NCI-H524 treated with DMSO at 0.1 percent for 48 hours (cell line): ENCODE measurements at places on chromosomes 1 and 21.

- DNase-seq, result no peak
Observed at GRCh38 chr1:241600496-241600901, 39.7 kb downstream of the CHML start.

DNA sequence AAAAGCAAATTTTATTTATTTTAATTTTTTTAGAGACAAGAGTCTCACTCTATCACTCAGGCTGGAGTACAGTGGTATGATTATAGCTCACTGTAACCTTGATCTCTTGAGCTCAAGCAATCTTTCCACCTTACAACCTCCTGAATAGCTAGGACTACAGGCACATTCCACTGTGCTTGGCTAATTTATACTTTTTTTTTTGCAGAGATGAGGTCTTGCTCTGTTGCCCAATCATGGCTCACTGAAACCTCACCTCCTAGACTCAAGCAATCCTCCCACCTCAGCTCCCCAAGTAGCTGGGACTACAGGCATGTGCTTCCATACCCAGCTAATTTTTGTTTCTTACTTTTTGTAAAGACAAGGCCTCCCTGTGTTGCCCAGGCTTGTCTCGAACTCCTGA, 49.5 kb downstream of the DR1 start:
- DNase-seq, result no peak

DNA sequence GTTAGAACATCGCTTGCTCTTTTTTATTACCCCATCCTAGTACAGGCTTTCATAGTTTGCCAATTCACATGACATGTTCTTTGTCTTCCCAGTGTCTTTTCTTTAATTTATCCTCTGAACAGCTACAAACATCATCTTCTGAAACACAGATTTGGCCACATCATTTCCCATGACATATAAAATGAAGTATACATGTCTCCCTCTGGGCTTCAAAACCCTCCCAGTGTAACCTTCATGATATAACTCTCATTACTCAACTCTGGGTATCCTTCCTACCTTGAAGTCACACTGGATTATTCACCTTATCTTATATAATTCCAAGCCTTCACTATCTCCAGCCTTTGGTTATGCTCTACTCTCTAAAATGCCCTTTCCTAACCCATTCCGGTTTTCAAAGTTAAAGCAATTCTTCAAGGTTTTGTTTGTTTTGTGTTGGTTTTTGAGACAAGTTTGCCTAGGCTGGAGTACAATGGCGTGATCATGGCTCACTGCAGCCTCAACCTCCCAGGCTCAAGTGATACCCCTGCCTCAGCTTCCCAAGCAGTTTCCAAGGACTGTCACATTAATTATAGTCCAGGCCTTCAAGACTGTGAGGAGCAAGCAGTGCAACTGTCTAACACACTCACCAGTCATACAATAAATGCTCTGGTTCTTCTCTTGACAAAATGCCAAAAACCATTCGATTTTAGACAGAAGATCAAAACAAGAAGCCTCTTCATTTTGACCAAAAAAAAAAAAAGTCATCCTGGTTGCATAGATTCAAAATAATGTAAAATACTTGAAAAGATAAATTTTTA, 5.8 kb downstream of the RGS1 start:
- DNase-seq, result no peak

DNA sequence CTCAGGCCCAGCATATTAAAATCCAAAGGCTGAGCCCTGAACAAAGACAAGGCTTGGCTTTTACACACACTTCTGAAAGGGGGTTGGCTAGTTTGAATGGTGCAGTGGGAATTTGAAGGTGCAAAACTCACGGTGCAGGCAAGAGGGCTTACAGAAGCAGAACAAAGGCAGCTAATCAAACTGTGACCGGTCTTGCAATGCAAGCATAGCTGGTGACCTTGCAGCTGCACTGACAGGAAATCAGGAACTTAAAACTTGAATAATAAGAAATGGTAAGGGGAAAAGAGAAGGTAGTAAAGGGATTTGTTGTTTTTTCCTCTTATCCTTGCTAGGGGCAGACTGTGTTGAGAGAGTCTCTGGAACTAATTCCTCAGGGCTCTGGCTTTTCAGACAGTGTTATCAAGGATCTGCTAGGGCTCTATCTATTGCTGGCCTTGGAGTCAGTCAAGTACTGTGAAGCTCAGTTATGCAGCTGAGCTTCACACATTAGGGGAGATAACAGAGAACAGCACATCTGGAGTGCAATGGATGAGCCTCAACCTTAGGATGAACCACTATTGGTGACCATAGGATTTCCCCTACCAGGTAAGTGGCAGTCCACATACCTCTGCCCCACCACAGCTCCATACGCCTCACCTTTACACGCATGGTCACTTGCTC, 97.6 kb downstream of the PPIAL4G start:
- no peak for DNase-seq

GRCh38 chr21:36162631-36163030, 6.0 kb downstream of the DOP1B start:
- DNase-seq, result no peak

GRCh38 chr1:49333906-49334305, 557.2 kb upstream of the BEND5 start:
- no peak for DNase-seq

DNA sequence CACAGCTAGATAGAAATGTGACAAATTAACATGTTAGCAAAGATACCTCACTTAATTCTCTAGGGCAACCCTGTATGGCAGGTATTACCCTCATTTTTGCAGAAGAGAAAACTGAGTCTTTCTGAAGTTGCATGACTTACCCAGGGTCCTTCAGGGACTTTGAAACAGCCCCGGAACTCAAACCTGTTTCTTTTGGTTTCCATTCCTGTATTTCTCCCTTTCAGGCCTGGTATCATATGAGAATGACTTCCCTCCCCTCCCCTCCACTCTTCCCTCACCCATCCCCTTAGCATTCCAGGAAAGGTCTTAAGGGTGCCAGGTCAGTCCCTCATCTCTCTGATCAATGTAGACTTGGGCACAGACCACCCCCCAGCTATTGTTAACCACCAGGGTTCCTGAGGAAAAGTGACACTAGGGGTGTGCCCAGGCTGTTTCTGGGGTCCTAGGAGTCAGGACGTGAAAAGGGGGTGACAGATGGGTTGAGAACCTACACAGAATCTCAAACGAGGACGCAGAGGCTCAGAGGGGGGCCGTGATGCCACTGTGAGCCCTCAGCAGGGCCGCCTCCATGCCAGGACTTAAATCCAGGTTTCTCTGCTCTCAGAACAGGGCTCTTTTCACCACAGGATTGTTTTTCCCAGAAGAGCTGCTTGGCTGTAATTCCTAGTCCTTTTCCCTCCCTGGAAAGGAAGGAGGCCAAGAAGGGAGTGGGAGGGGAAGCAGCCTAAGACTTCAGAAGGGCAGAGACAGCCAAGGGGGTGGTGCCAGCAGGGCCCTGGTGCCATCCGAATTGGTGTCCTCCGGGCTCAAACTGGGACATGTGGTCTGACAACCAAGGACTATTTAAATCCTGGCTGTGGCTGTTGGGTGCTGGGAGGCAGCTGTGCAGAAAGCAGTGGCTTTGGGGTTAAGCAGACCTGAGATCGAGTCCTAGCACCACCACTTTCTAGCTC, 2.1 kb upstream of the WASF2 start:
- no peak for DNase-seq

DNA sequence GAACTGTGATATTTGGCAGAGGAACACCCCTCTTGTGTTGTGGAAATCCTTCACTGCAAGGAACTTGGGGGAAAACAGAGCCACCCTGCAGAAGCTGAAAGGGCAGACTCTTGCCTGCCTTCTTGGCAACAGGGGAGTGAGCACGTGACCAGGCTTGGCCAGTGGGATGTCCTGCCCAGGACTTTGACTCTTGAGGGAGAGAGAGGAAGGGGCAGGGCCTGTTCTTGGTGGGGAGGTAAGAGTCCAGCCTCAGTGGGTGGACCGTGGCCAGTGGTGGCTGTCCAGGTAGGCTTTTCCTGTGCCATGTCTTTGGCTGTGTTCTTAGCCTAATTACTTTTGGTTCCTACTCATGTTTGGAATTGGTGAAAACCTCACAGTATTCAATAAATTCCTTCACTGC, 8.6 kb upstream of the AK2 start:
- no peak for DNase-seq

- no peak for DNase-seq
Observed at GRCh38 chr1:66770694-66771093, 18.4 kb downstream of the DYNLT5 start.

GRCh38 chr21:25858325-25858724, 123.6 kb downstream of the GABPA start:
- DNase-seq, result no peak

DNA sequence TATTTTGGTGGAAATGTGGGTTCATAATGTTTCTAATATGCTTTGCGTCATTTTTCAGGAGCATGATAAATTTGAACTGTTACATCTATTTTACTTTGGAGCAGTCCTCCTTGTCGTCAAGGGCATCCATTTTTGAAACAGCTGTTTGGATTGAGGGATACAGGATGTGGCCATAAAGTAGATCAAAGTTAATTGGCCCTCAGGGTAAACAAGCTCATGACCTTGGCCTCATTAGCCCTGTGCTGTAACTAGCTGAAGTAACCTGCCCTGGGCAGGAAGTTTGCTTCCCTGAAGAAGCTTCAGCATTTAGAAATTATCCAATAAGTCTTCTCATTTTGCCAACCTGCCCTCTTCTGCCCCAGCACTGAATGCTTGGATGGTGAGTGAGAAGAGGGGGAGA, 24.8 kb upstream of the RGL1 start:
- DNase-seq, result no peak

DNA sequence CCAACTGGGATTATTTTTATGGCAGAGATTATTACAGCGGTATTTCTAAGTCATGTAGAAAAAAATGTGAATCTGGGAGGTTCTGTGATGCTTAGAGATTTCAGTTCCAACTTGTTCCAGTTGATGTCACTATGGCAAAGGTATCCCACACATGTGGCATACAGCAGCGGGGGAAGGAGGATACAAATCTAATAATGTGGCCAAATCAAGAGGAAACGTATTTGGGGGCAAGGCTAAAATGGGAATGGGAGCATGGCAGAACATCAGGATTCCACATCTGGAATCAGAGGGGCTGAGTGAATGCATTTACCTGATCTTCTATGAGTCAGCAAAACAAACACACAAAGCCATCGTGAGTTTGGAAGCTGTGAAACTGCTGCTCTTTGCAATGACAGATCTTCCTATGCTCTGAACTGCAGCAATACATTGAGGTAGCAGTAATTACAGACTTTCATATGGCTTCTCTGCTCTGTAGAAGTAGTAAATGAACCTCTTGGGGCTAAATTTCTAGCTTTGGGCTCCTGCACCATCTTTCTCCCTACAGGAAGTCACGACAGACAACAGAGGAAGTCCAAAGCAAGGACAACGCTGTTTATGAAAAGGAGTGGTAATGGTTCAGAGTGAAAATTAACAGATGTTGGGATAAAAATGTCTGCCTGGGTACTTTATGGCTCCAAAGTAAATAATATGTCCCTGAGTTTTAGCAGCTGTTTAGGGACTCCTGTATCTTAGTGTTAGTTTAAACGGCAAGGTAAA, 55.5 kb downstream of the GABPA start:
- peak; percentile 48 for DNase-seq

- DNase-seq, result no peak
Observed at GRCh38 chr1:240806200-240806745, 194.3 kb upstream of the GREM2 start.

DNA sequence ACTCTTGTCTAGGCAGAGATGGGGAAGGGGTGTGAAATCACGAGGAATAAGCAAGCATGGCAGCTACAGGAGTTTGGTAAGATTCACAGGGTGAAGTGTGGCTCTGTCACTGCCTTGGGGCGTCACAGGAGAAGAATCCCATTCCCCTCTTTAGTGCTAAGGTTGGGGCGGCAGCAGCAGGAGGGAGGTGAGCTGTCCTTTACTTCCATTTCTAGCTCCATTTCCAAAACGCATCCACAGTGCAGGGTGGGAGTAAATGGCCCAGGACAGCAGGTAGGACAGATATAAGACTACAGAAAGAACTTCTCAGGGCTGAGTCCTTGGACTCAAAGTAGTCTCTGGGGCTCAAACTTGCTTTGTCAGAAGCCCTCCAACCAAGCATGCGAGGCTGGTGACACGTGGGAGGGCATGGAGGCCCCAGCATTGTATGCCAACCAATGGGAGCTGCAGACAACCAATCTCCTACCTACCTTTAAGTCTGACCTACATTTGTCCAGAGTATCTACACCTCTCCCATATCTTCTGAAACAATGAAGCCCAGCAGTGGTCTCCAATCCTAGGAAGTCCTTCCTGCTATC, 8.5 kb downstream of the MEF2D start:
- DNase-seq, result no peak

DNA sequence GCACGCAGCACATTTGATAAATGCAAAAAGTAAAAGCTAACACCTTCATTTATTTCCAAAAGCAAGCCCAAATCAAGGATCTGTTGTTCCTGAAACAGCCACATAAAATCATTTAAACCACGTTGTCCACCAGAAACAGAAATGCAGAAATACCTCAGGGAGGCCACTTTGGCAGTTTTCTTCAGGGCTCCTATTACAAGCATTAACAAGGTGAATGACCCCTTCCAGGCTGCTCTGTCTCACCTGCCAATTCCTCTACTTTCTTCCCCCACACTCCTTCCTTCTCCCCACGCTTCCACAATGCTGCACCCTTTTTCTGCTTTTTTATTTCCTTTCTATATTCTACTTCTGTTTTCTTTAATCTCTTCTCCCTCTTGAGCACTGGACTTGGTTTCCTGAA, 55.0 kb upstream of the PTGFRN start:
- DNase-seq, result no peak

- peak; percentile 68 for DNase-seq
Observed at GRCh38 chr1:178540646-178541045, 27.7 kb downstream of the TEX35 start.

- DNase-seq, result no peak
Observed at GRCh38 chr1:245776694-245777332, 622.0 kb downstream of the KIF26B start.

DNA sequence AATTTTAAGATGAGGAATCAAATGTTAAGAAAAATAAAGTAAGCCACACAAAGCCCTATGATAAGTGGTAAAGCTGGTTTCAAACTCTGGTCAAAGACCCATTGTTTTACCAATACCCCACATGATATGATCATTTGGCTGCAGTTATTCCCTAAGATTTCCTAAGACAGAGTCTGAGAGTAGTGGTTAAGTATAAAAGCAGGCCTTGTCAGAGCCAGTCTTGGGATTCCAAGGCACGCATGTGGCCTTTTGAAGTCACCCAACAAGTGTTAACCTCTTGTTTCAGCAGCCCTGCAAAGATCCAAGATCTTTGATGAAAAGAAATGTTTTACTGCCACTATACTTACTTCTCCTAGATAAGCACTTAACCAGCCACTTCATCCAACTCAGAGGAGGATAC, 159.2 kb downstream of the SIPA1L2 start:
- DNase-seq, result no peak

- DNase-seq, result no peak
Observed at GRCh38 chr1:221470000-221470698, 271.7 kb downstream of the DUSP10 start.

DNA sequence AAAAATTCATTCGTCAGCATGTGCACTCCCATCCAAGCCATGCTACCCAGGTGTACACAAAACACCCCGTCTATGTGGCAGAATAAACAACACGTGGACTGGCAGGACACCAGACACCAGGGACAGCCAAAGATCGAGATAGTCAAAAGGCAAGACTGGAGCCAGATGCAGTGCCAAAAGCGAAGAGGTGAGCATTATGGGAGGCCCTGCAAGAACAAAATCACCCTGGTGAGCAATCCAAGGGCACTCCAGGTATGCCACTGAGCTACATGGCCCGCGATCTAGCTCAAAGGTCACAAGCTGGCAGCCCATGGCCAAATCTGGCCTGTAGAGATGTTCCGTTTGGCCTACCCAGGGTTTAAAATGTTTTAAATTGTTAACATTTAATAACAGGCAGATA, 33.7 kb downstream of the PLPP3 start:
- no peak for DNase-seq

GRCh38 chr1:50109647-50110075, 941 bp downstream of the ELAVL4 start:
- DNase-seq, result no peak

GRCh38 chr1:23525558-23526250, 5.3 kb downstream of the E2F2 start:
- no peak for DNase-seq
